ENCODE measurements at places on chromosomes 13 and 19.

DNA sequence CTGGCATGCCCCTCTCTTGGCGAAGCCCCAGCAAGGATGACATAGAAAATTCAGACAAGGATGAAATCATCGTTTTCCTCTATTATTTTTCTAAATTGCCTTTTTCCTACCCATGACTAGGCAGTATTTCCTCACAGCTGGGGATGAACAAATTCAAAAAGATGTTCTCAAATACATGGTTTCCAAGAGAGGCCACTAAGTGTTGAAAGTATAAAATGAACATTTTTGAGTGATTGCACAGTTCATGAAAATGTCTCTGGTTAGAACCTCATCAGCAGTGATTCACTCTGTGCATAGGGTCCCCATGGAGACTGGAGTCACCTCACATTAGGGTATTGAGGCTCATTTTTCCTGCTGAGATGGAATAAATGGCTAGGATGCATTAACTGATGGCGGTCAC, 373.7 kb downstream of the DNAJC15 start:
- no peak for DNase-seq

GRCh38 chr13:93900731-93901130, 578.8 kb downstream of the DCT start:
- DNase-seq: no peak

- DNase-seq: peak; percentile 91
These were observed 11.3 kb upstream of the POU2F2 start for GRCh38 chr19:42143341-42144234.

GRCh38 chr19:49020342-49020741, 3.5 kb upstream of the LHB start:
- no peak for DNase-seq

DNA sequence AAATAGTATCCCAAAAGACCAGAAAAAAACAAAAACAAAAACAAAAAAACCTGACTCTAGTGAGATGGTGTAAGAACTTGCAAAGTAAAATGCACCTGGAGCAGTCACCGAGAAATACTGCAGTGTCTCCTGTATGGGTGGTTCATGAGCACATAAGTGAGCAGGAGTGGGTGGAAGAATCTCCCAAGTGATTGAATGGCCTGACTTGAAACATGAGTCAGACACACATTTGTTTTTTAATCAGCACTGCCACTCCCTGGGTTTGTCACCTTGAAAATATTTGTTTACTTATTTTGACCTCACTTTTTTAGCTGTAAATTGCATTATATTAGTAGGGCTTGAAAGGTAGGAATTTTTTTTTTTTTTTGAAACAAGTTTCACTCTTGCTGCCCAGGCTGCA, 2.0 kb downstream of the ZNF431 start:
- no peak for DNase-seq

GRCh38 chr13:106756446-106756845, 188.5 kb upstream of the ARGLU1 start:
- DNase-seq: peak; percentile 39

DNA sequence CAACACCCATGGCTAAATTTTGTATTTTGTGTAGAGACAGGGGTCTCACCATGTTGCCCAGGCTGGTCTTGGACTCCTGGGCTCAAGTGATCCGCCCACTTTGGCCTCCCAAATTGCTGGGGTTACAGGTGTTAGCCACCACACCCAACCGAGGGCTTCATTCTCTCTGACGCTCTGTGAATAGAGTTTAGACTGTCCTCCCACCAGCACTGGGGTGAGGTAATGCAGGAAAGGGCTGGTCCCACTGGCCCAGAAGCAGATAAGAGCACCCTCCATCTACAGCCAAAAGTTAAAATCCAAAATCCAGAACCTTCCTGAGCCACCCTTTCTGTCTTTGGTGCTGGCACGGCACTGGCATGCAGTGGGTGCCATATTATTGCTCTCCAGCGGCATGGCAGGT, 31.8 kb upstream of the HOMER3 start:
- DNase-seq: no peak

- no peak for DNase-seq
These were observed at the start of gene SSC5D for GRCh38 chr19:55487924-55488687. TSS of gene SSC5D (plus strand) at chr19:55488436. CDS start at chr19:55488590, 154 bp downstream.

DNA sequence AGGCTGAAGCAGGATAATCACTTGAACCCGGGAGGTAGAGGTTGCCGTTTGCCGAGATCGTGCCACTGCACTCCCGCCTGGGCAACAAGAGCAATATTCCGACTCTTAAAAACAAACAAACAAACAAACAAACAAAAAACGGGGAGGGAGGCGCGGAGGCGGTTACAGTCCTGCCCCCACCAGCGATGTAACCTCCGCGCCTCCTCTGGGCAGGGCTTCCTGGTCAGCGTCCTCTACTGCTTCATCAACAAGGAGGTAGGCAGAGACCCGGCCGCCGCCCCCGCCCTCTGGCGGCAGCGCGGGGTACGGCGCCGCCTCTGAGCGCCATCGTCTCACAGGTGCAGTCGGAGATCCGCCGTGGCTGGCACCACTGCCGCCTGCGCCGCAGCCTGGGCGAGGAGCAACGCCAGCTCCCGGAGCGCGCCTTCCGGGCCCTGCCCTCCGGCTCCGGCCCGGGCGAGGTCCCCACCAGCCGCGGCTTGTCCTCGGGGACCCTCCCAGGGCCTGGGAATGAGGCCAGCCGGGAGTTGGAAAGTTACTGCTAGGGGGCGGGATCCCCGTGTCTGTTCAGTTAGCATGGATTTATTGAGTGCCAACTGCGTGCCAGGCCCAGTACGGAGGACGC, 10.2 kb downstream of the SNRPD2 start:
- peak; percentile 85 for DNase-seq

DNA sequence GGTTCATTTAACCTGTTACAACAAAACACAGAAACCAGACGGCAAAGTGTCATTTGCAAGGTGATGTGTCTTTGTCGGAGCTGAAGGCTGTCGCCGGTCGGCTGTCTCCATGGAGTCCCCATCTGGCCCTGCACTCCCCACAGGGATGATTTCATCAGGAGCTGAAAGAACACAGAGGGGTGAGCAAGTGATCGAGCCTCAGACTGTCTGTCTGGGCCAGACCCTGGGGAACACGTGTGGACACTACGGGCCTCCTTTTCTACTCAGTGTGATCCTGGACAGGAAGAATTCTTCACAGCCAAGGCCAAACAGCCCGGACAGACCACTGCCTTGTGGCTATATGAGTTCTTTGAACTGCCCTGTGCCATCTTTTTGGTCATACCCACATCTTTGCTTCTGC, 85.1 kb downstream of the RNASEH2B start:
- no peak for DNase-seq

DNA sequence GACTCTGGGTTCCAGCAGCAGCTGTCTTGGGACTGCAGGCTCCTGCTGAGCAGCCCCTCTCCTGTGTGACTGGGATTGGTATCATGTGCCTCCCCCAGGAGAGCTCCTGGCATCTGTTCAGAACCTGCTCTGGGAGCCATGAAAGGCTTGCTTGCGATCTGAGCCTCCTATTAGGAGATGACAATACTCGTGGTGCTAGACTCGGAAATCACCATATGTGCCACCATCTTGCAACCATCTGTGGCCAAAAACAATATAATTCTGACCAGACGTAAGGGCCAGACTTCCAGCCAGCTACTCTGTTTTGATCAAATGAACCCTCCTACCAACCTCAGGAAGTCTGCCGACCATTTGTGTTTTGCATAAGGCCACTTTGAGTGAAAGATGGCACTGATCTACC, 484.7 kb downstream of the IRS2 start:
- DNase-seq: no peak

DNA sequence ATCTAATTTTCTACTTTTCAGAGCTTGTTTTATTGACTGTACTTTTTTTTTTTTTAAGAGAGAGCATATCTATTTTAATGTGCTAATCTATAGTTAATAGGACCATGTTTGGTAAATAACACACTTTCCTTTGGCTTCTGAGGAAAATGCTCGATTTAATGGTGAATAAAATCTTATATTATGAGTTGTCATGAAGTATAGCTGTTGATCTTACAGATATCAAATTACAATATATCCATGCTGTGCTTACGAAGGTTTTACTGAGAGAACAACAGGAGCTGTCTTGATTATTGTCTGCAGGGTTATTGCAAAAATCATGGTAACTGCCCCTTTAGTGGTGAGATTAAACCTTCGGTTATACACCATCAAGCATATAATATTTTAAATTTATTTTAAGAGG, 29.6 kb downstream of the URI1 start:
- no peak for DNase-seq

- no peak for DNase-seq
These were observed 265.2 kb downstream of the COG6 start for GRCh38 chr13:39920613-39921012.

GRCh38 chr19:31562966-31563612, 213.9 kb upstream of the TSHZ3 start:
- no peak for DNase-seq

DNA sequence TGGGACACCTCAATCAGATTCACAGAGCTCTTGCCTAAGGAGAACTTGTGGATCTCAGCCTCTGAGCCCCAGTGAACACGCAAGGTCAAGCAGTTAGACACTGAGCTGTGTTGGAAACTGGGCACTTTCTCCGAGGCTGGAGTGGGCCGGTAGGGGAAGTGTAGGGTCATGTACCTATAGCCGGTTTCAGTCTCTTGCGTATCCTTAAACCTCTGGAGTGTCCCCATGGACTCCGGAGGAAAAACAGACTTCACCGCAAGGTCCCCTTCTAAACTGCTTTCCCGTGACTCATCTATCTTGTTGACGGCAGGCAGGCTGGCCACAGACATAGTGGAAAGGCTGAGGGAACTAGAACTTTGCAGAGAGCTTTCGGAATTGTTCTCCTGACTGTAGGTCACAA, 11.3 kb downstream of the IQCN start:
- no peak for DNase-seq

GRCh38 chr19:1028062-1028926, 1.9 kb downstream of the CNN2 start:
- peak; percentile 79 for DNase-seq

DNA sequence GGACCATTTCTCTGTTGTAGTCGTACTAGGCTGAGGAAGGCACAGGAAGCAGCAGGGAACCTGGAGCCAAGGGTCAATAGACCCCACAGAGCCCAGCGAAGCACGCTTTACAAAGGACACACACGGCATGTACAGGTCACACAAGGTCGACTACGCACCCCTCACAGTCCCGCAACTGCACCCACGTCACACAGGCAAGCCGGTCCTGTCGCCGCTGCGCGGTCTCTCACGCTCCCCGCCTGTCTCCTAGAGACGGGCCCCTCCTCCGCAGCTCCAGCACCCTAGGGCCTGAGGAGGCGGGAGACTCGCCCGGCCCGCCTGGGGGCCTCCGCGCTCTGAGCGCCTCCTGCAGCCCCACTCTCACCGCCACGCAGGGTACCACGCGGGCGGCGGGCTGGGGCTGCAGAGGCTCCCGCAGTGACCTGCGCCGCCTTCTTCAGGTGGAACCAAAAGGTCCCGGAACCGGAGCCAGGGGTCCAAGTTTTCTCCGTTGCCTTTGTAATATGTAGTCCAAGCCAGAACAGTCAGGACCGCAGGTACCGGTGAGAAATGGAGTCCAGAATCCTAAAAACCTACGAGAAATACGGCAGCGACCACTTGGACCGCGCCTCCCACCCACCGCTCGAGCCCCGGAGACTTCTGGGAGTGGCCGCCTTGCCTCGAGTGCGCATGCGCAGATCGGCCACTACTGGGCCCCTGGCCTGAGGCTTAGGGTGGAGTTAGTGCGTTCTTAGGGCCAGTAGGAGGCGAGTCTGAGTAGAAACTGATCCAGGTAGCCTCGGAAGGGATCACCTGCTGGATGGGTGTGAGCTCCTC, at the start of gene ZNF607:
Gene ZNF607, minus strand, starts transcription at position 651 of the 816 bp plus-strand sequence. CDS start 8,143 bp downstream, outside the sequence.
- peak; percentile 88 for DNase-seq

- no peak for DNase-seq
These were observed 9.0 kb upstream of the SBK3 start for GRCh38 chr19:55554302-55554701.

- no peak for DNase-seq
These were observed 89.8 kb downstream of the KDM4B start for GRCh38 chr19:5058521-5059212.

GRCh38 chr13:112719016-112719415, 29.2 kb downstream of the ATP11A start:
- DNase-seq: no peak

All from nephron progenitor cell (in vitro differentiated cells).